ENCODE measurements at places on chromosomes 12 and 14.

DNA sequence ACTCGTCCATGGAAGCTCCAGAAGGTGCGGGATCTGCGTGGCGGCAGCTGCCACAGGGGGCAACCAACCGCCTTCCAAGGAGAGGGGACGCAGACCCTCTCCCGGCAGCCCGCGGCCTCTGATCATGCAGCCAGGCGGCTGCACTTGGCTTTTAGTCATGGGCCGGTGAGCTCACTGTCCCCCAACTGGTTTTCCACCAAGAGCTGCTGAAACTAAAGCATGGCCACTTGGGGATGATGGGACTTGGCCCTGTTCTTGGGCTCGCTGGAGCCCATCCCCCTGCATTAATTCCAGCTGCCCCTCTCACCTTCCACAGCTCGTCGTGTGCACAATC, 39.1 kb downstream of the CCDC85C start:
- no peak for DNase-seq

- no peak for DNase-seq
Observed at GRCh38 chr14:97432586-97432985, 635.4 kb downstream of the VRK1 start.

GRCh38 chr12:105674871-105675699, 344.6 kb downstream of the C12orf75 start:
- DNase-seq: no peak

DNA sequence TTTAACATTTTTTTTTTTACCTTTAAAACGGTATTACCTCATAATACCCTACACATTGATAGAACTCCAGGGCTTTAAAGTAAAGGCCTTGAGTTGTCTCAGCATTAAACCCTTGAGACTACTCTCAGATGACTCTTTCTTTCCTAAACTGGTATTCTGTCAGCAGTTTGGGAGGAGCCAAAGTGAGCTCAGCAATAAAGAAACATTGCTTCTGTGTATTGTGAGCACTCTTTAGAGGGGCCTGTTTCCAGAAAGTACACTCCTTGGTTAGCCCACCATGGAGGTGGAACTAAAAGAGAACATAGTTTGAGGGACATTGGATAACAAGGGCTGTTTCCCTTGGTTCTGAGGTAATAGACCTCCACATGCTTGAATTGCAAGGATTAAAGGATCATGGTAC, 20.4 kb downstream of the MAP3K12 start:
- DNase-seq: no peak

GRCh38 chr12:75704208-75704607, 192.8 kb upstream of the KRR1 start:
- DNase-seq: no peak

- DNase-seq: no peak
Observed at GRCh38 chr14:68424443-68425172, 368.3 kb downstream of the ZFP36L1 start.

DNA sequence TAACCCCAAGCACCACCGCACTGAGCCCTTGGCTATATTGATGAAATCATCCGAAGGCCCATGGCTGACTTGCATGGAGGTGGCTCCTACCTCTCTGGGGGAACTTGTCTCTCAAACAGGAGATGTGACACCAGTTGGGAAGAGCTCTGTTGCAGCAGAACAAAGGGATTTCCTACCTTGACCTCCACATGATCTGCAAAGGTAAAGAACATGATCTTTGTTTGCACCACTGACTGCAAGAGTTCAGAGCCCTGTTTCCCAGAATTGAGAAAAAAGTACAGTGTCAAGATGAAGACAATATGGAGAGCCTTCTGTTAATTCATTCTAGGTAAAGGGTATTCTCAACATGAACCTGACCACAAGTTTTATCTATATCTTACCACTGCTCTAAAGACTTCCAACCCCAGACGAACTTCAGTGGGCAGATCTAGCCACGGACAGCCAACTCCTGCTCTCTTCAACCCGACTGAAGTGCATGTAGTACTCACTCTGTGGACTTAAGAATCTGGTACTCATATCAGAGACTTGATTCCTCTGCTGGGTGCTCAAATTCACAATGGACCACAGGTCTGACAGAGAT, 32.1 kb downstream of the ZFYVE26 start:
- DNase-seq: no peak

DNA sequence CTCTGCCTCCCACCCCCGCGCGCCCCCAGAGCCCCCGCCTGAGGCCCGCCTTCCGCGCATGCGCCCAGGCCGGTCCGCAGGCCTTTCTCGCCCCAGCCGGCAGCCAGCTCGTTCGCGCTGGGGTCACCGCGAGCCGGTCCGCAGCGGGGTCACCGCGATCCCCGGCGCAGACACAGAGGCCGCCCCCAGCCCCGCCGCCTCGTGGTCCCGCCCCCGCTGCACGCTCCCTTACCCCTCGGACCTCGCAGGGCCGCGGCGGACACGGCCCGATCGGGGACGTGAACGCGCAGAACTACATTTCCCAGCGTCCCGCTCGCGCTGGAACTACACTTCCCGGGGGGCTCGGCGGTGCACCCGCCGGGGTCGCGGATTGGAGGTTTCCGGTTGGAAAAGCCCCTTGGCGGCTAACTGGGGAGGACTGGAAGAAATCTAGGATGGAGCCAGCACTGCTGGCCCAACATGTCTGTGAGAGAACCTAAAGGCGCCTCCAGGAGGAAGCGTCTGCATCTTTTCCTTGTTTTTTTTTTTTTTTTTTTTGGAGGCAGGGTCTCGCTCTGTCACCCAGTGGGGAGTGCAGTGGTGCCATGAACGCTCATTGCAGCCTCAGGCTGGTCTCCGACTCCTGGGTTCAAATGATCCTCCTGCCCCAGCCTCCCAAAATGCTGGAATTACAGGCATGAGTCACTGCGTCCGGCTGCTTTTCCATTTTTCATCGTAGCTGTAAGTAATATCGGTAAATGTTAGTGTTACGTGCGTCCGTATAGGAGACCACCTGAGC, at the start of gene ZNF605:
Gene ZNF605 (minus strand): TSS at position 296 of the 778 bp plus-strand sequence. CDS start 10,671 bp downstream, outside the sequence.
- peak; percentile 5 for DNase-seq

DNA sequence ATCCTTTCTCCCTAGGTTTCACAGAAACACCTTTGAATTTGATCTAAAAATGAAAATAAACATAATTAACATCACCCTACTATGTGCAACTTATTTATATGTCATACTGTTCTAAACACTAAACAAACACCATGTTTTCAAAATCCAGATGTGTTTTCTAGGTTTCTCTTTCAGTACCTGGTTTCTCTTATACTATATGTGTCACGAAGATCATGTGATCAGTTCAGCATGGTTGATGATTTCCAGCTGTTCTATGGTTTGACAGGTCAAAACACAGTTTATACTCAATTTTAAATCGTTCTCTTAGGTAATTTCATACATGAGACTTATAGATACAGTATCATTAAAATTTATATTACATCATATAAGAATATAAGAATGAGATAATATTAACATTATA, 373.1 kb downstream of the SOX5 start:
- no peak for DNase-seq

Measured in NCI-H1436 treated with DMSO at 0.1 percent for 48 hours (cell line).